ENCODE measurements at places on chromosomes 1 and 21.

DNA sequence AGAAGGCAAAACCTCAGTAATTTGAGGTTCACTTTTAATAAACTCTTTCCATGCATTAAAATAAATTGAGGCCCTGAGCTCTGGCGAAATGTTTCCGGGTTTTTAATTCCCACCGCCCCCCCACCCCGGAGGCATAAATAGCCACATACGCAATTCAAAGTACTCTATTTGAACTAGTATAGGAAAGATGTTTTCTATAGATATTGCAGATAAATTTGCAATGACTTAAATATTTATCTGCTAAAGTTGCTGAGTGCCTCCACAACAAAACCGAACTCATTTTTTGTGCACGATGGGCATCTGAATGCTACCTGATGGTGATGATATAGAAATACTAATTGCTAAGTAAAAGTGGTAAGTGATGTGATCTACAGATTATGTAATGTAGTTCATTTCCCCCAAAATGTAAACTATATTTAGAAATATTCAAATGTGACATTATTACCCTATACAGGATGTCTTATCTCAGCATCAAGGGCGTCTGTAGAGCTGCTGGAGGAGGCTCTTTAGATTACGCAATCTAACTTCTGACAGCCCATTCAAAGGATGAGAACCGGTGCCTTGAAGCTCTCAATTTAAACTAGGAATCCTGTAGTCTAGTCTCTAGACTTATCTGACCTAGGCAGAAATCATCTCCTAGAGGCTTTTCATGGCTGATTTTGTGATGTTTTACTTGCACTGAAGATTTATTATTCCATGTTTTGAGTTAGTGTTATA is 8.5 kb downstream of the IRF2BP2 start:
- DNase-seq, result peak; percentile 21

DNA sequence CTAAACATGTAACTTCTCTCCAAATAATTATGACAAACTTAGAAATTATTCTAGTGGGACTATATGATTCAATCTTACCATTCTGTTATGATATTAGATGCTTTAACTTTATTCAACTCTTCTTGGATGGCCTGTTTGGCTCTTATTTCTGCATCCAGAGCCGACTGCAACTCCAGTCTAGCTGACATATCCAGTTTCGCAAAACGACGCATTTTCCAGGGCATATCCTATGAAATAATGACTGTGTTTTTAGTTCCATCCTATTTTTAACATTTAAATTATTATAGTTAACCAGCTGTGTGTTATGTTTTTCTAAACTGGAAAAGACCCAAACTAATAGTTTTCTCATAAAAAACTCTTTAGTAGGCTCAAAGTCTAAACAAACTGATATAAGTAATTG is 133.7 kb downstream of the COQ8A start:
- DNase-seq, result no peak

DNA sequence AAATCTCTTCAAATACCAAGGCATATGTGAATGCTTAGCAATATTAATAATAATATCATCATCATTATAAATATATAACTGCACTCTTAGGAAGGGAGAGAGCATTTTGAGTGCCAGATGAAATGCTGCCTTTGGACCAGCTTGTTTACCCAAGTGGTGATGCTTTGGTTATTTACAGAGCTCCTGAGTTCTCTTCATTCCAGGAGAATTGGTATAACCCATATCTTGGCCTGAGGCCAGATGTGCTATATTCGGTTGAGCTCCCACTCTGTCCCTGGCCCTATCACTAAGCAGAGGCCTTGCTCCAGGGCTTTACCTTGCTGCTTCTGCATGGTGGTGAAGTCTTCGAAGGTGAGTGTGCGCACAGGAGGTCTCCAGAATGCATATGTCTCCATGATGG is 89.4 kb downstream of the TBX15 start:
- no peak for DNase-seq

DNA sequence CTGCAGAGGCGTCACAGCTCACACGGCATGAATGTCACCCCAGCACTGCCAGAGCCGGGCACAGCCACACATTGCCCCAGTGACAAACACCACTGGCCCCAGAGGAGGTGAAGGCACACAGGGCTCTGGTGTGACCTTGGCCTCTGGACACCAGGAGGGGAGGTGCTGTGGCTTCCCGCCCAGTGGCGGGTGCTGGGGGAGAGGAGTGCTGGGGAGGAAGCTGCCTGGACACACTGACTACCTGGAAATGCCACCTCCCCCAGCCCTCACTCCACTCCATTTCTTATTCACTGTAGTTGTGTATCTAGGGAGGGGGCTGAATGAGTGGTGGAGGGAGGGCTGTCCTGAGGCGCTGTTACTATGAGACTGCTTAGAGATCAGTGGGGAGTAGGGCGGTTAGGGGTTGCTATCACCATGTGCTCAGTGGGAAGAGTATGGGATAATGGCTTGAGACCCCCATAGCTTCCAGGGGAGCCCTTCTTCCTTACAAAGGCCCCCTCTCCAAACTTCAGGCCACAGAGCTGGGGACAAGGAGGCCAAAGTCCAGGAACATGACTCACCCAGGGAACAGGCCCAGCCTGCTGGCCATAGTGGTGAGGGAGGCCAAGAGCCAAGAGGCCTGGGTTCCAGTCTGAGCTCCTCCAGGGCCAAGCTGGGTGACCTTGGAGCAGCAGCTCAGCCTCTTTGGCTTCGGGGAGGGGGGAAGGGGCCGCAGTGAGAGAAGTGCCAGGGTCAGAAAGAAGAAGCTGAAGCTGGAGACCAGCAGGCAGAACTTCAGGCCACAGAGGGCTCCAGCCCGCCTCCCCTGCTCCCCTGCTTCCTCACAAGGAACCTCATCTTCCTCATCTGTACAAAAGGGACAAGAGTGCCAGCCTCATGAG is 40.1 kb downstream of the AHDC1 start:
- DNase-seq, result peak; percentile 40

GRCh38 chr1:51172811-51173210 is 63.3 kb upstream of the RNF11 start:
- DNase-seq, result no peak

- DNase-seq, result peak; percentile 84
Measured at GRCh38 chr1:98323906-98324358, 337.6 kb upstream of the SNX7 start.

DNA sequence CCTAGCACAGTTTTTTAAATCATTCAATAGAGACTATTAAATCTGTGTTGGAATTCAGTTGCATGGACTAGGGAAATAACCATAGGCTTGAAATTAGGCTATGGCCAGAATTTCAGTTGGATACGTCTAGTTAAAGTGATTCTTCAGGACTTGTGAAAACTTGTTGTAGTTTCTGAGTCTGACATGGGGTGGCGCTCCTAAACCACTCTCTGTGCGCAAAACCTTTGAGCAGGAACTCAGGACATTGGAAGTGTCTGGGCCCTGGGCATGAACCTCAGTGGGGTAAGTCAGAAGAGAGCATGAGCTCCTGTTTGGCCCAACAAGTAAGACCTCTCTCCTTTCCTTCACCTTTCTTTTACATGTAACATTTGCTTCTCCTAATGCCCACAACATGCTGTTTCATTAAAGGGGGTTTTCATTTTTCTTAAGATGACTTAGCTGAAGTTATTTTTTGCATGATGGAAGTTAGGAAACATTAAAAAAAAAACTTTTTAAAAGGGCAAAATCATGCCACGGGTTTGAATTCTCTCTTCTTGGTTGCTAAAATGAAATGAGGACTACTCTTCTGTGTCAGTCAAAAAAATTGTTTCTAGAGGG is 17.1 kb upstream of the CCDC190 start:
- peak; percentile 44 for DNase-seq

- DNase-seq, result no peak
Measured at GRCh38 chr1:56409112-56409691, 170.2 kb downstream of the PLPP3 start.

GRCh38 chr1:35883635-35884101 is 659 bp downstream of the AGO1 start:
- no peak for DNase-seq

Data from Caki2 (cell line).